Heart left ventricle (tissue), 16 donors: ENCODE measurements at places on chromosomes 12 and 14.
A peak's percentile ranks its signal among the peaks of the same experiment; 100 is the strongest.

DNA sequence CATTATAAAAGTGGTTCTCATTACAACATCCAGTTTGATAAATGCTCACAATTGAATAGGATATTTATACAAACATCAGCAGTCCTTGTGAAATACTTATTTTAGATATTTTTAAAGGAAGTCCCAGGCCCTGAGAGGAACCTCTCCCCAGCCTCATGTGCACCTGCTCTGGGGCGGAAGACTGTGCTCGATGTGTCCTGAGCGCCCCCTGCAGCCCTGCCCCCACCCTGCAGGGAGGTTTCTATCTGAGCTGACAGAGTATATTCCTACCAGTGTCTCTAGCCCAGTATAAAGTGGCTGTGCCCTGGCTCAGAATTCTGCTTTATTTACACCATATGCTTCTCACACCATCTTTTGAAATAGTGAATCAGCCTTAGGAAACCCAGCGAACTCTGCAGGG is 1349.1 kb downstream of the TMEM121 start:
- DNase-seq, result no peak
- H3K36me3 ChIP-seq, result no peaks in the 10 kb centered on the region
- no peak overlapping the region for H3K4me3 ChIP-seq
- H3K4me1 ChIP-seq, result no peaks in the 10 kb centered on the region
- peaks cover 14% of the 10 kb centered on the region for H3K27me3 ChIP-seq

DNA sequence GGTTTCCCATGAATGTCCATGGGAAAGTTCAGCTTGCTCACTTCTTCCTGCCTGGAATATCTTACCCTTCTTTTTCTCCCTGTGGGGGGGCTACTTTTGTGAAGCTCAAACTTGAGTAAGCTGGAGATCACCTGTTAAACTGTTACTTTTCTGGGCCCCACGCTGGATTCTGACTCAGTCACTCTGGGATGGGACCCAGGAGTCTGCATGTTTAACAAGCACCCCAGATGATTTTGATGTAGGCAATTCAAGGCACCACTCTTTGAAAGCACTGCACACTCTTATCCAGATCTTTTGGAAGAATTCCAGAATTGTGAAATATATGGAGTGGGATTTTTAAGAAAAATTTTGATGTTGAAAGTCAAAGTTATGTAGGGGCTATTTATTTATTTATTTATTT is 46.3 kb upstream of the IGF1 start:
- no peaks in the 10 kb centered on the region for H3K4me1 ChIP-seq
- DNase-seq, result no peak
- no peak overlapping the region for H3K27ac ChIP-seq

GRCh38 chr14:45838597-45838996 is 585.6 kb upstream of the MIS18BP1 start:
- H3K4me1 ChIP-seq, result no peaks in the 10 kb centered on the region
- no peak overlapping the region for H3K4me3 ChIP-seq
- no peak for DNase-seq
- no peaks in the 10 kb centered on the region for H3K27me3 ChIP-seq
- no peak overlapping the region for H3K27ac ChIP-seq

GRCh38 chr12:95473231-95473883 is 595 bp upstream of the METAP2 start:
- peak overlapping the region; percentile 96 for H3K27ac ChIP-seq
- peak overlapping the region; percentile 98 for H3K4me3 ChIP-seq
- no peak for DNase-seq
- peaks cover 5% of the 10 kb centered on the region for H3K4me1 ChIP-seq

DNA sequence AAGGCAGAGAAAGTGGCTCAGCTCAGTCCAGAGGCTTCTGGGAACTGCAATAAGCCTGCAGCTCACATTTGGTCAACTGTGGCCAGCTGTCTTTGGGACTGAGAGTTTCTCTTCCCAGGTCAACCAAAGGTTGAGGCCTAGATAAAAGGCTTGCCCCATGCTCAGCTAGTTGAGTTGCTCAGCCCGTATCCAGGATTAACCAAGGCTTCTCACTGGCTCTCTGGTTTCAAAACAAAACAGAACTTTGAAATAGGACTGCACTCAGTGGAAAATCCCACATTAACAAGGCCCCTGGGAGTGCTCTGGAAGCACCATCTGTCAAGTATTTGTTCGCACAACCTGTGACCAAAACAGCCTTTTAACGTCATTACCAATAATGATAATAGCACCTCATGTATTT is 40.3 kb upstream of the NUAK1 start:
- H3K27ac ChIP-seq, result no peak overlapping the region
- H3K4me1 ChIP-seq, result peaks cover 9% of the 10 kb centered on the region
- H3K36me3 ChIP-seq, result no peaks in the 10 kb centered on the region
- no peaks in the 10 kb centered on the region for H3K27me3 ChIP-seq

- H3K4me1 ChIP-seq, result no peaks in the 10 kb centered on the region
- DNase-seq, result no peak
- no peak overlapping the region for H3K4me3 ChIP-seq
- no peaks in the 10 kb centered on the region for H3K27me3 ChIP-seq
Observed at GRCh38 chr12:89765959-89766824, 57.6 kb upstream of the ATP2B1 start.

DNA sequence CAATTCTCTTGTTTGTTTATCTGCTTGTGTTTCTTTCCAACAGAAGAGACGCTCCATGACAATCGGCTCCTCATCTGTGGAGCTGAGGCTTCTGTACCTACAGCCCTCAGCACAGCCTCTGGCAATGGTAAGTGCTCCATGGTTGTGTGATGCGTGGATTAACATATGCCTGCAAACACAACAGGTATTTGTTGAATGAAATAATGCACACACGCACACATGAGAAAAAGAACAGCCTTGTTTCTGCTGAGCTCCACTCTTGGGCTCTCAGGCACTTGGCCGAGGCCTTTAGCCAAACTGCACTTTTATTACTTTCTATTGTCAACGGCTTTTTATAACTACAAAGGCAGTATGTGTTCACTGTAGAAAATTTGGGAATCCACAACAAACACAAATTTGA is 120.4 kb upstream of the TMCC3 start:
- no peak overlapping the region for H3K27ac ChIP-seq
- no peak overlapping the region for H3K4me3 ChIP-seq

- H3K4me3 ChIP-seq, result no peak overlapping the region
- no peaks in the 10 kb centered on the region for H3K4me1 ChIP-seq
- no peaks in the 10 kb centered on the region for H3K36me3 ChIP-seq
- no peak overlapping the region for H3K27ac ChIP-seq
- no peaks in the 10 kb centered on the region for H3K27me3 ChIP-seq
Observed at GRCh38 chr14:105887692-105888091, 361.3 kb downstream of the TMEM121 start.

- no peaks in the 10 kb centered on the region for H3K27me3 ChIP-seq
- no peaks in the 10 kb centered on the region for H3K36me3 ChIP-seq
- no peak overlapping the region for H3K27ac ChIP-seq
- H3K4me3 ChIP-seq, result no peak overlapping the region
Observed at GRCh38 chr12:23611320-23611719, 338.1 kb downstream of the SOX5 start.

DNA sequence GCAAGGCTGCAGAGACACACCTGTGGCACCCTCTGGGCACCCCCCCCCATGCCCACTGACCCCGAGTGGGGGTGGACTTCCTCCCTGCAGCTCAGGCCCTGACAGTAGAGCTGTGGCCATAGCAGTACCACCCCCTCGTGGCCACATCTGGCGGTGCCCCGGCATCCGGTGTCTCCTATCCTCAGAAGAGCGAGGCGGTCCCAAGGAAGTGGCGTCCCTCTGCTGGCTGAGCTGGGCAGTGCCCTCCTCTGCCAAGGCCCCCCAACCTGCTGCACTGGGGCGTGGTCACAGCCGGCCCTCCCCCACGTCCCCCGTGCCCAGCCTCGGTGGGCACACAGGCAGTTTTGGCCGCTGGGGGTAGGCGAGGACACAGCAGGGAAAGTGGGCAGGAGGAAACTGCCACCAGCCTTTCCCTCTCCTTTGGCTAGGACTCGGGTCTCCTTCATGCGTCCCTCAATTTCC is 6.0 kb upstream of the SLC6A12 start:
- H3K4me3 ChIP-seq, result no peak overlapping the region
- no peaks in the 10 kb centered on the region for H3K27me3 ChIP-seq
- H3K4me1 ChIP-seq, result no peaks in the 10 kb centered on the region
- H3K36me3 ChIP-seq, result no peaks in the 10 kb centered on the region
- DNase-seq, result peak; percentile 44
- H3K27ac ChIP-seq, result no peak overlapping the region

GRCh38 chr12:80175307-80175930 is 76.1 kb downstream of the OTOGL start:
- H3K27ac ChIP-seq, result no peak overlapping the region
- no peak overlapping the region for H3K4me3 ChIP-seq
- H3K27me3 ChIP-seq, result no peaks in the 10 kb centered on the region
- H3K4me1 ChIP-seq, result no peaks in the 10 kb centered on the region

DNA sequence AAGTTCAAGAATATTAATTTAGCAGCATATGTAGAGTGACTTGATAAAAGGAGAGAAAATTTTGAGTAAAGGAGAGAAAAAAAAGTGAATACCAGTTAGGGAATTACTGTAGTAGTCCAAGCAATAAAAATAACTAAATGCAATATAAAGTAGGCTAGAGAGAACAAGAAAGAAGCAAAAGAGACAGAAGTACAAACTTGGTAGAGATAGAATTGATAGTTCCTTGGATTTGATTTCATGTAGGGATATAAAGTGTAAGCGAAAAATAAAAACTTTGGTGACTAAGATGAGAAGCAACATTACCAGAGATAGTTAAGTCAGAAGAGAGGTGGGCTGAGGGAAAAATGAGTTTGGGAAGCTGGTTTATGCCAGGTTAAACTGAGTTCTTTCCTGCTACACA is 252.4 kb downstream of the SEC23A start:
- no peak overlapping the region for H3K27ac ChIP-seq
- no peaks in the 10 kb centered on the region for H3K36me3 ChIP-seq
- no peaks in the 10 kb centered on the region for H3K4me1 ChIP-seq
- no peak overlapping the region for H3K4me3 ChIP-seq
- H3K27me3 ChIP-seq, result no peaks in the 10 kb centered on the region

DNA sequence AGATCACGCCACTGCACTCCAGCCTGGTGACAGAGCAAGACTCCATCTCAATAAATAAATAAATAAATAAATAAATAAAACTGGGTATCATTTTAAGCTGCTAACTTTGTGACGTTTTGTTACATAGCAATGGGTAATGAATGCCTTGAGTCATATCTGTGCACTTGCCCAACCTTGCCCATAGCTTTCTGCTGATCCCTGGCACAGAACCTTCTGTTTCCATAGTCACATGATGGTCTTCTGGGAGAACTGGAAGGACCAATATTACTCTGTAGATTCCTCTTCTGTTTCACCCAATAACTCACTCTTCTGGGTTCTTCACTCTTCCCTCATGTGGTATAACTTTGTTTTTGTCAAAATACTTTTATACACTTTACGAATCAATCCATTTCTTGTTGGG is 140.8 kb downstream of the SCARB1 start:
- DNase-seq, result no peak
- H3K4me1 ChIP-seq, result peaks cover 19% of the 10 kb centered on the region
- H3K27ac ChIP-seq, result no peak overlapping the region
- H3K36me3 ChIP-seq, result no peaks in the 10 kb centered on the region
- H3K4me3 ChIP-seq, result no peak overlapping the region

GRCh38 chr12:75447691-75448393 is 32.7 kb upstream of the GLIPR1 start:
- H3K36me3 ChIP-seq, result no peaks in the 10 kb centered on the region
- no peak for DNase-seq
- no peak overlapping the region for H3K27ac ChIP-seq

DNA sequence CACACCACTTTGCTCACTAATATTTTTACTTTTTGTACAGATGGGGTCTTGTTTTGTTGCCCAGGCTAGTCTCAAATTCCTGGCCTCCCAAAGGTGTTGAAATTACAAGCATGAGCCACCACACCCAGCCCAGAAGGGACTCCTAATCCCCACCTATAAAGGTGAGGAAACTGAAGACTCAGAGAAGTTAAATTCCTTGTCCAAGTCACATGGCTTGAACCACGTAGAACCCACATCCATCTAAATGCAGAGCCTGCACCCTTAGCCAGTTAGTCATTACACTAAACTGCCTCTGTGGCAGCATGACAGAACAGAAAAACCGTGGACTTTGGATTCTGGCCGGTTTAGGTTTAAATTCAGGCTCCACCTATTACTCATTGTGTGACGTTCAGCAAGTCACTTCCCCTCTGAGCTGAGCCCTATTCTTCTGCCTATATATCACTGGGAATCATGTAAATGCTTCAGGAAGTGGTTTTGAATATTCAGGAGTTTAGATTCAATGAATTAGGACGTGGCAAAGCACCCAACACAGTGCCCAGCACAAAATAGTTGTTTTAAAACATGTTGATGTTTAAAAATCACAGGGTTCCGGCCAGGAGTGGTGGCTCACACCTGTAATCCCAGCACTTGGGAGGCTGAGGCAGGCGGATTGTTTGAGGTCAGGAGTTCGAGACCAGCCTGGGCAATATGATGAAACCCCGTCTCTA is 3.0 kb upstream of the CORO1C start:
- H3K36me3 ChIP-seq, result no peaks in the 10 kb centered on the region
- DNase-seq, result no peak
- H3K4me3 ChIP-seq, result no peak overlapping the region
- peaks cover 9% of the 10 kb centered on the region for H3K4me1 ChIP-seq

DNA sequence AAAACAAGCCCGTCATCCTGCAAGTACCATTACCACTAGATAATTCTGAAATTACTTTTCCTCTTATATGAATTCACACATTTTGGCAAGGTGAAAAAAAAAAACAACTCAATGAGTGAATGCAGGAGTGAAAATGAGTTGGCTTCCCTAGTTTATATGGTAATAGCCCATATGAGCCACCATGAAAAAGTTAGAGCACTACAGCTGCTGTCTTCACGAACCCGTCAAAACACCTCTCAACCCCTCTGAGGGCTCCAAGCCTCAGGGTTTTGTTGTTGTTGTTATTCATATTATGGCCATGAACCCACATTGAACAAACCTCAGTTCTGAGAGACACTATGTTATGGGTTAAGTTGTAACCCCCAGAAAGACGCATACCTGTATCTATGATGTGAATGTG is 289.9 kb upstream of the CAND1 start:
- H3K27me3 ChIP-seq, result no peaks in the 10 kb centered on the region
- no peak overlapping the region for H3K4me3 ChIP-seq
- H3K4me1 ChIP-seq, result no peaks in the 10 kb centered on the region
- H3K36me3 ChIP-seq, result no peaks in the 10 kb centered on the region

GRCh38 chr12:130961921-130962451 is 8.3 kb downstream of the ADGRD1 start:
- H3K4me3 ChIP-seq, result no peak overlapping the region
- peak overlapping the region; percentile 54 for H3K27ac ChIP-seq
- DNase-seq, result peak; percentile 93
- H3K4me1 ChIP-seq, result peaks cover 11% of the 10 kb centered on the region
- peaks cover 4% of the 10 kb centered on the region for H3K36me3 ChIP-seq
- no peaks in the 10 kb centered on the region for H3K27me3 ChIP-seq

GRCh38 chr14:70000601-70001000 is 121.4 kb downstream of the SMOC1 start:
- no peaks in the 10 kb centered on the region for H3K36me3 ChIP-seq
- H3K27ac ChIP-seq, result no peak overlapping the region
- H3K4me3 ChIP-seq, result no peak overlapping the region

GRCh38 chr12:96864335-96864734 is 42.7 kb upstream of the NEDD1 start:
- no peak overlapping the region for H3K27ac ChIP-seq
- no peaks in the 10 kb centered on the region for H3K27me3 ChIP-seq
- H3K36me3 ChIP-seq, result no peaks in the 10 kb centered on the region
- DNase-seq, result no peak
- H3K4me3 ChIP-seq, result no peak overlapping the region
